ENCODE measurements at places on chromosomes 12 and 14.

DNA sequence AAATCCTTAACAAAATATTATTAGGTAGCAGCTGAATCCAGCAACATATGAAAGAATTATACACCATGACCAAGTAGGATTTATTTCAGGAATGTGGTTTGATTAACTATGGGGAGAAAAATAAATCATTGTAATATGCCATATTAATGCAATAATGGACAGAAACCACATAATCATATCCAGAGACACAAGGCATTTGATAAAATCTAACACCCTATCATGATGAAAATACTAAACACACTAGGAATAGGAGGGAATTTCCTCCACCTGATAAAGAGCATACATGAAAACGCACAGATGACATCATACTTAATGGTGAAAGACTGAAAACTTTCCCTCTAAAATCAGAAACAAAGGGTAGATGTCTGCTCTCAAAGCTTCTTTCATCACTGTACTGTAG, 238.9 kb downstream of the PHLDA1 start:
- DNase-seq, result no peak

GRCh38 chr14:96309133-96309895, 53.3 kb downstream of the BDKRB1 start:
- no peak for DNase-seq

DNA sequence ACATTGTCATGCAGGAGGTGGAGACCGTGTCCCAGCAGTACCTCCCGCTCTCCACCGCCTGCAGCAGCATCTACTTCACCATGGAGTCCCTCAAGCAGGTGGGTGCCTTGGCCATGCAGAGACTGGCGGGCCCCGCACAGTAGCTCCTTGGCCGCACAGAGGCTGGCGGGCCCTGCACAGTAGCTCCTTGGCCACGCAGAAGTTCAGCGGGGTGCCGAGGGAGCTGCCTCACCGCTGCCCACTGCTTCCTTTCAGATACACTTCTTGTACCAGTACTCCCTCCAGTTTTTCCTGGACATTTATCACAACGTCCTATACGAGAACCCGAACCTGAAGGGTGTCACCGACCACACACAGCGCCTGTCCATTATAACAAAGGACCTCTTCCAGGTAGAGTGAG, 47.7 kb downstream of the HSP90AA1 start:
- no peak for DNase-seq

DNA sequence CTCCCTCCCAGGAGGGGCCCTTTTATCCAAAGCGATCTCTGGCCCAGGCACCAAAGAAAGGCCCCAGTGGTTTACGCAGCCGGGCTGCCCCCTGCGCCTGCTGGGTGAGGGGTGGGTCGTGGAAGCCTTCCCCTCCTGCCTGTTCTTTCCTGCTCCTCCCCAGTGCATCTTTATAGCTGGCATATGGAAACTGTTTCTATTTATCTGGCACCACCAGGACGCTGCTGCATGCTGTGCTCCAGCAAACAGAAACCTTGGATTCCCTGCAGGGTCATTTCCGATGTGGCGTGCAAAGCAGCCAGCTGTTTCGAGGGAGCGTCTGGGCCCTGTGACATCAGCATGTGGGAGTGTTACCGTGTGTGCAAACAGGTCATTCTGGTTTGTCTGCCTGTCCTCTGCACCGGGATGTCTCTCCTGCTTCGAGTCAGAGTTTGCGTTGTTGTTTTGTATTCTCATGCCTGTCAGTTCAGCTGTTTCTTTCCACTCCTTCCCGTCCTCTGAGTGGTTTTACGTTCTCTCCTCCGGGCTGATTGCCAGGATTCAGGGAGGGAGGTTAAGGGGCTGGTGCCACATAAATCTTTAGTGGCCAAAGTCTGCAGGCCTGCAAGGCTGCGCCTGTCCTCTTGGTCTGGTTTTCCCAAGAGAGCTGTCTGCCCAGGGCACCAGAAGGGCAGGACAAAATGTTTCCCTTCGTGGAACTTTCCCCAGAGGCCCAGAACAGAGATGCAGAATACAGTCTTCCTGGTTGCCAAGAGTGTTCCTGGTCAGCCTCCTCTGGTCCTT, 24.6 kb downstream of the TPCN1 start:
- no peak for DNase-seq

GRCh38 chr12:98814254-98814653, 169.2 kb downstream of the APAF1 start:
- DNase-seq, result no peak

- DNase-seq, result no peak
Measured at GRCh38 chr12:64825143-64826021, 935 bp downstream of the TBC1D30 start.

GRCh38 chr12:123506843-123507236, 26.7 kb downstream of the RILPL1 start:
- DNase-seq, result no peak

DNA sequence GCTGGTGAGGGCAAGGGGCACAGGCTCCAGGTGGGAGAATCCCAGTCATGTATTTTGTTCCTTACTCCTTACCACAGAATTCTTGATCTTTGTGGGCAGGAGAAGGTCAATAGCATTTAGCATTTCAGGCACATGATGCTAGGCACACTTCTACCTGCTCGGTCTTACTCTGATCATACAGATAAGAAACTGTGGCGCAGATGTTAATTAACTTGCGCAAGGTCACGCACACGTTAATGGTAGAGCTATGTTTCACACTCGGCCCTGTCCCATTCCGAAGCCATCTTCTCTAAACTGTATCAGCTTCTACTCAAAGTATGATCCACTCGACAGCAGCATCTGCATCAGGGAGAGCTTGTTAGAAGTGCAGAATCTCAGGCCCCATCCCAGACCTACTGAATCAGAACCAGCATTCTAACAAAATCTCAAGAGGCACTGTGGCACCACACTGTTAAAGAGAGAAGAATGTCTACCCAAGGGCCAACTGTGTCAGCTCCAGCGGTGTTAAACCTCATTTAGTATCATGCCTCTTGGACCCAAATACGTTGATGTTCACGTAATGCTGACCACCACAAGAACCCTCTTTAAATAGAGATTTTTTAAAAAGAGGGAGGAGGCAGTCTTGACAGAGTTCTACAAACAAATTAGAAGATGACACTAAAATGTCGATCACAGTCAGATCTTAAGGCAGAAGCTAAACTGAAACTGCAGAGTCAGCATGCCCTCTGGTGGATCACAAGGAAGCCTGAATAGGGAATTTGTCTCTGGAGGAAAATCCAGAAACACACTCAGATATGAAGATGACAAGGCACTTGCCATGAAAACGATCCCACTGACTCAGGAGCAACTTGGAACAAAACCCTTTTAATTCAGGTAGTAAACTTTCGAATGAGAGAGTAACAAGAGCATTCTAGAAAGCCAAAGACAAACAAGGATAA, 7.3 kb downstream of the STXBP6 start:
- no peak for DNase-seq

DNA sequence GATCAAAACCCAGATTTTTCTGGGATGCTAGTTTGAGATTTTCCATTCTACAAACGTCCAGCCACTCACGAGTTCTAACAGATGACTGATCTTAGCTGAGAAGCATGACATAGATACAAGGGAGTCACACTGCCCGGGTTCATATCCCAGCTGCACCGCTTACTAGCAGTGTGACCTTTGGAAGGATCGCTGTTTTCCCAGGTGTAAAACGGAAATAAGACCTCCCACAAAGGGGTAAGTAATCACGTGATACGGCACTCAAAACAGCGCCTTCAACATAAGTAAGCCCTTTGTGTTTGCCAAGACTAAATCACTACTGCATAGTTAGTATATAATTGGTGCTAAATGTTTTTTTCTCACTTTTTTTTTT, 624 bp upstream of the PWP1 start:
- DNase-seq, result no peak

DNA sequence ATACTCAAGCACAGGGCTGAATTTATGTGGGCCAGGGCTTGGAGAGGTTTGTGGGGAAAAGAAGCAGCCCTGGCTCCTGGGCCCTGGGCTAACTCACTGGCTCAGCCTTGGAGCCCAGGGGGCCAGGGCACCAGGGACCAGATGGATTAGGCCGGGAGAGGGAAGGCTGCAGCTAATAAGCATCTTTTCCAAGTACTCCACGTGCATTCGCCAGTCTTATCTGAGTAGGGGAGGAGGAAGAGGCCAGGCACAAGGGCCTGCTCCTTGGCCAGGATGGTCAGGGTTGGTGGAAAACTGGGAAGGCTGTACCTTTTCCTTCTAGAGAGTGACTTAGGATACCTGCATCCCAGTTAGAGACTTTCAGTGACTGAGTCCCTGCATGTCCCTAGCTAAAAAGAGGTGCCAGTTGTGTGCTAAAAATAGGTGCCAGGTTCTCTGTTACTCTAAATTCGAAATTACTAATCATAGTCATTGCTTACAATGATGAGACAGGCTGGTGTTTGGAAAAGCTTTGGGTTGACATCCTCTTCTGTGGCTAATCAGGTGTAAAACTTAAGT, 1.3 kb downstream of the GLRX5 start:
- DNase-seq, result no peak

- DNase-seq, result no peak
Measured at GRCh38 chr14:44565968-44566367, 58.9 kb upstream of the FSCB start.

DNA sequence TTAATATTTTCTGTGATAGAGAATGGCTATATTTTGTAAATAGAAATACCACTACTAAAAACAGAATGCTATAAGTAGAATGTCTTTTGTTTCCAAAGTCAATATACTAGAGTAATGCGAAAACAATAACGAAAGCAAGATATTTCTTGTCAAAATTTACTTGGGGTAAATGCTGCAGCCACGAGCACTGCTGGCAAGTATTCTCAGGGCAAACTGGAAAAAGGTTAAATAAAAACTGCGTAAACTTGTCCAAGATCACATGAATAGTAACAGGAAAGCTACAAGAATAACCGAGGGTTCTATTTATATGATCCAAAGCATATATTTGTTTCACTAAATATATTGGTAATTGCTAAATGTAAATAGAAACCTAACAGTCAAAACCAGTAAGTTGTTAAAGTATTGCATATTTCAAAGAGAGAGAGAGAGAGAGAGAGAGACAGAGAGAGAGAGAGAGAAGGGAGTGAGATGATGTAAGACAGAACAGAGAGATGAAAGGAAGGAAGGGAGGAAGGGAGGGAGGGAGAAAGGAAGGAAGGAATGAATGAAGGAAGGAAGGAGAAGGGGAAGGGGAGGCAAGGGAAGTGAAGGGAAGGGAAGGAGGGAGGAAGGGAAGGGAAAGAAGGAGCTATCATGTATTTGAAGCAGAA, 231.7 kb downstream of the KCNC2 start:
- DNase-seq, result no peak

- no peak for DNase-seq
Measured at GRCh38 chr14:71563492-71564153, 368.6 kb upstream of the RGS6 start.

- no peak for DNase-seq
Measured at GRCh38 chr14:92475451-92476187, 38.0 kb upstream of the RIN3 start.

DNA sequence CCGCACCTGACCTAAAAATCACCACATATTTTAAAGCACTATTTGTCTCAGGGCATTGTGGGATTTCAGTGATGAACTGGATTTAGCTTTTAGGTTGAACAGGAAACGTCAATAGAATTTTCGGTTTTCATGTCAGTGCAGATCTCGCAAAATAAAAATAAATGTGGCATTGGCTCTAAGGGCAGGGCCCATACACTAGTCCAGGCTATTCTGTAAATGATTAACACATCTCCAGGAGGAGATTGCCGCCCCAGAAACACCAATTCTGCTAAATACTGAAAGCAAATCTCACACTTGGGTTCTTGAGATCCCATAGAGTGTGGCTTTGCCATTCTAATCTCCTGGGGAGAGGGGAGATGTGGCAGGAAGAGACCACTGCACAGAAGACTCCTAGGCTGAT, 1494.0 kb upstream of the TMEM132C start:
- no peak for DNase-seq

DNA sequence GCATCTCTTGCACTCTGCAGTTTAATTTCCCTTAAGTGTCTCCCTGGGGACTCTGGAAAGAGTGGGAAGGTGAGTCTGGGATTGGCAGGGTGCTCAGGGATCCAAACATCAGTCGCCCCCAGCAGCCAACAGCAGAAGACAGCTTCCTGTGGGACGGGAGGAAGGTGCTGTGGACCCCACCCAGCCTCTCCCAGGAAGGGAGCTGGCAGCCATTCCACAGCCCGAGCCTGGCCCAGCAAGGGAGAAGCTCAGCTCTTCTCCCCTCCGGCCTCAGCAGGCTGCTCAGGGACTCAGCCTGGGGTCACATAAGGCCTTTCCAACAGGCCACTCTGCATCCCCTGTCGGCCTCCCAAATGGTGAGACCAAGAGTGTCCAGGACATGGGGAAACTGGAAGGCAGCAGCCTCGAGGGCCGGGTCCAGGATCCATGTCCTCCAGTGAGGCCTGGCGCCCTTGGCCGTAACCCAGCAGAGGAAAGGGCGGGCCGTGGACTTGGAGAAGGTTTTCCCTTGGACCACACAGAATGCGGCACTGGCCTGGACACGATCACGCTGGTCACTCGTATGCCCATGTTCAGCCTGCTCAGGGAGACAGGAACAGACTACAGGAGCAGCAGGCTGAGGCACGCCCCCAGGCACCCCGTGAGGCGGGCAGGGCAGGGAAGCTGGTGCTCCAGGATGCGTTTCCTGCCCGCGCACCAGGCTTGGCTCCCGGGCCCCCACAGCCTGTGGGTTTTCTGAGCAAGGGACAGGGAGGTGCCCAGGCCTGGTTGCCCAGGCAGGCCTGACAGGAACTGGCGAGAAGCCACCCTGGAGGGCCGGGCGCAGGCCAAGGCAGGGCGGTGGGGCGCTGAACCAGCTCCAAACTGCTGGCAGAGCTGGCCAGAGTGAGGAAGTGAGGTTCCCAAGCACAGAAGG, 3.5 kb downstream of the XRCC3 start:
- DNase-seq, result no peak

- DNase-seq, result no peak
Measured at GRCh38 chr14:54803926-54804537, 98.6 kb downstream of the GCH1 start.

GRCh38 chr12:123114304-123115083, 36.4 kb downstream of the PITPNM2 start:
- DNase-seq, result no peak

DNA sequence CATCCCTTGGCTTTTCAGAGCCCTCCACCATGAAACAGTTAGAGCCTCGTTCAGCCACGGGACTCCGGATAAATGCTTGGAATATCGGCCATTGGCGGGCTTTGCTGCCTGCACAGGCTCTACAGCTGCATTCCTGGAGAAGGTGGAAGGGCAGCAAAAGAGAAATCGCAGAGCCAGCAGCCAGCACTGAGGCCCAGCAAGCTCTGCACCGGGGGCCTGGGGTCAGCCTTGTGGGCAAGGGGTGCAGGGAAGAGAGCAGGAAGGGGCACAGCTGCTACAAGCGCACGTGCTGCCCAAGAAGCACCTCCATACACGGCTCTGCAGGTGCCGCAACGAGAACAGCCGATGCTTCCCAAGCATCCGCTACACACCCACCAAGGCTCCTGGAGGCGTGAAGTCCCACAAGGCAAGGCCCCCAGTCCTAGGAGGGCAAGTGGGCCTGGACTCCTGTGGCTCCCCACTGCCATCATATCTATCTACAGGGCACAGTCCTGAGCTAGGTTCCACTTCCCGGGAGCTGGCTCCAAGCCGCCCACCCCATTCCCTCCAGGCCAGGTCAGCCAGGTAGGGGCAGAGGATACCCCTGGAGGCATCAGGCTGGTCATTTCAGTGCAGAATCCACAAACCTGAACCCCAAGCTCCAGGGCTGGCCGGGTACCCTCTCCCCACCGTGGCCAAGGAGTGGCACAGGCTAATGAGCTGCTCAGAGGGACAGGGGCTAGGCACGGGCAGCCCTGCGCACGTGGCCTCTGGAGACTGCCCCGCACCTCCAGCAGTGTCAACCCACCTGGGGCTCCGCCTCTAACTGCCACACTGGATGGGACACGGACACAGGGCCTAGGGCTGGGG, 40.2 kb downstream of the CCNK start:
- no peak for DNase-seq
